Umbilical cord (tissue), 2 donors: ENCODE measurements at places on chromosomes 11 and 22. TPM values are rescaled to one million over a fixed set of nuclear protein-coding genes. Genes with fewer than 3 reads are reported as not detected.

GRCh38 chr22:32686354-32686753 is 115.2 kb upstream of the TIMP3 start:
- no peak for DNase-seq

Gene OR51B4
- 3.1 TPM for total RNA-seq

Gene SLC1A2
- 12.0 TPM for total RNA-seq

Gene KCNJ11
- total RNA-seq: 0.48 TPM

GRCh38 chr11:102926517-102926916 is 29.0 kb downstream of the MMP13 start:
- DNase-seq: no peak

DNA sequence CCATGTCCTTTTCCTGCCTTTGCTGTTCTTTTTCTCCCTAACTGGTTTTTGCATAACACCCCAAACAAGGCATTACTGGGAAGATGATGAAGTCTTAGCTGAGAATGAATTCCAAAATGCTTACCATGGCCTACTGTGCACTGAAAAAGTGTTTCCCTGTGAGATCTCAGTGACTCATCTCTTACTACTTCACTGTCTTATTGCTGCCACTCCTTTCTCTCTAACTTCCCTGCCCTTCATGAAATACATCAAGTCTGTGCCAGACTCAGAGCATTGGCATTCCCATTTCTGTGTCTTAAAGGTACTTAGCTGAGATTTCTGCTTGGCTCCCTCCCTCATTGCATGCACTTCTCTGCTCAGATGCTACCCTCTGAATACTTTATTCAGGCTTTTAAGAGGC is 49.1 kb upstream of the MUC15 start:
- peak; percentile 89 for DNase-seq

DNA sequence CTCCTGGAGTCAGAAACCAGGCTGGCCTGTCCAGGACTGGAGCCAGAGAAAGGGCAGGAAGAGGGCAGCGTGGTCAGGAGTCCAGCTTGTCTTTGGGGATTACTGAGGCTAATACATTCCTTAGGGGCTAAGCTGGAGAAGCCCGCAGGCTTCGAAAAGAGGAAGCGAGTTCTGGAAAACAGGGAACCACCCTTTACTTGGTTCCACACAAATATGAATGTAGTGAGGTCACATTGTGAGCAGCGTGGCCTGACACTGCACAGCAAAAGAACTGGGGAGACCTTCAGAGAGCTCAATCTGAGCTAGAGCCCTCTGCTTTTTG is 132.3 kb downstream of the CEP164 start:
- no peak for DNase-seq

- no peak for DNase-seq
Measured at GRCh38 chr22:19928207-19928606, 13.4 kb upstream of the COMT start.

Gene POU2F3
- 3.1 TPM for total RNA-seq

Gene ESAM
- total RNA-seq: 9.4 TPM

GRCh38 chr22:24142241-24142640 is 39.0 kb upstream of the SUSD2 start:
- no peak for DNase-seq

- DNase-seq: no peak
Measured at GRCh38 chr22:31615491-31615860, 46.5 kb downstream of the PISD start.

Gene CEP164
- 49.8 TPM for total RNA-seq

GRCh38 chr11:115527534-115528125 is 23.4 kb upstream of the CADM1 start:
- DNase-seq: peak; percentile 44

- DNase-seq: no peak
Measured at GRCh38 chr11:72782081-72782920, 11.5 kb downstream of the STARD10 start.

Gene ABCC8
- 0.48 TPM for total RNA-seq

DNA sequence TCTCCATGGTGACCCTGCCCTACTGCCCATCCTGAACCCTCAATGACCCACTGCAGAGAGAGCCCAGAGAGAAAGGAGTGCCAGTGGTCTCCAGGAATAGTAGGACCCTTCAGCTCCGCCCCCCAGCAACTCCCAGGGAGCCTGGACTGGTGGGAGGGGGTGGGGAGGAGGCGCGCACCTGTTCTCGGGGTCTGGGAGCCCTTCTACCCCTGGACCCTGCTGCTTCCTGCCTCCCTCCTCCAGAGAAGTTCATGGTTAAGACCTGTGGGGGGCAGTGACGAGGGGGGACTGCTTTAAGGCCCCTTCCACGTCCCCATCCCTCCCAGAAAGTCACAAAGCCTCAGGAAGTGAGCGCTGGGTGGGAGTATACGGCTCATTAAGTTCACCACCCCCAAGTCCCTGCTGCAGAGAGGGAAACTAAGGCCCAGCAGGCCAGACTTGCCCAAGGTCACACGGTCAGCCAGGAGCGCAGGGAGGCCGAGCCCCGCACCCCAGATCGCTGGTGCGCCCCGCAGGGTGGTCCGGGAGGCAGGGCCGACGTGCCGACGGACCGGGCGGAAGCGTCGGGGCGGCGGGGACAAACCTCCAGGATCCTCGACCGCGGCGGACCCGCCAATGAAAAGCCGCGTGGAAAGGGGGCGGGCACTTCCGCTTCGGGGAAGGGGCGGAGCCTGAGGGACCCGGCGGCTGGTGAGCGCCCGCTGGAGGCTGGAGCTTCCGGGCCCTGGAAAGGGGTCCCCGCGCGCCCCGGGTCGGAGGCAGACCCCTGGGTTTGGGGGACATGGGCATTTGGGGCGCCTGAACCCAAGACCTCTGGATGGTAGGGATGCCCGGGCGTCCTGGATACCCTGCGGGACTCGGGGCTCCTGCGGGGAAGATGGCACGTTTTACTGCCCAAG is at the start of the genes NUDT22 and TRPT1:
NUDT22 (plus strand) TSS at position 667 of the 899 bp plus-strand sequence. CDS start 379 bp downstream, outside the sequence.
TRPT1 (minus strand) TSS at position 579 of the 899 bp plus-strand sequence; CDS start at position 253, 326 bp downstream.
- peak; percentile 90 for DNase-seq

- no peak for DNase-seq
Measured at GRCh38 chr11:116997071-116997470, 101.2 kb downstream of the SIK3 start.

Gene ZNRF3
- total RNA-seq: 7.7 TPM

DNA sequence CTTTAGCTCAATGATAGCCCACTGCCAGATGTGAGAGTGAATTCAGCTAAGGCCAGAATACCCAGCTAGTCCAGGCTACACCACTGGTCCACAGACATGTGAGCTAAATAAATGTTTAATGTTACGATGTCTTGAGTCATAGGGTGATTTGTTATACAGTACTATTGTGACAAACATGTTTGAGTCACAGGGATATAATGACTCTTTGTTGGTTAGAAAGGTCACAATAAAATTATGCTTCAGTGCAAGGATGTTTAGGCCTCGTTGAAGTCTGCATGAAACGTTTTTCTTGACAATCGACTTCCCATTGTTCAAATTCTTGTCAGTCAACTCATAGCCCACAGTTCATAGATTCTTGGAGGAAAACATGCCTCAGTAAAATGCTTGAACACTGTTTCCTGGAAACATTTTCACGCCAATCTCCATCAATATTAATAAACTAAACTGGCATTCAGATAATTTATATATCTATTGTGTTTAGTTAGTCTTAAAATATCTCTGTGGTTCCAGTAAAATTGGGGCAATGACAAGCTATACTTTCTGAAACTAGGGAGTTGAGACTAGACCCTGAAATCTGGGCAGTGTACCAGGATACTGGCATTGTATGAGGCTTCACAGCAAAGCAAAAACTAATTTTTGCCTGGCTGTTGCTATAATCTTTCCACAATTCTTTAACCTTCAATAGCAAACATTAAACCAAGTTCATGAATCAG is 650.8 kb upstream of the KIRREL3 start:
- no peak for DNase-seq

GRCh38 chr11:44627911-44628729 is 62.7 kb downstream of the CD82 start:
- DNase-seq: peak; percentile 81

Gene EIF3F
- 96.3 TPM for total RNA-seq

- peak; percentile 17 for DNase-seq
Measured at GRCh38 chr11:57646799-57647303, 2.9 kb downstream of the YPEL4 start.
